ENCODE measurements at places on chromosomes 12 and 14. TPM values are rescaled to one million over a fixed set of nuclear protein-coding genes. Genes with fewer than 3 reads are reported as not detected.

- no peaks in the 10 kb centered on the region for H3K36me3 ChIP-seq
- H3K4me3 ChIP-seq: peak overlapping the region; percentile 33
- peaks cover 15% of the 10 kb centered on the region for H3K4me1 ChIP-seq
- DNase-seq: no peak
Observed at GRCh38 chr12:48866052-48866711, 512 bp upstream of the RND1 start.

DNA sequence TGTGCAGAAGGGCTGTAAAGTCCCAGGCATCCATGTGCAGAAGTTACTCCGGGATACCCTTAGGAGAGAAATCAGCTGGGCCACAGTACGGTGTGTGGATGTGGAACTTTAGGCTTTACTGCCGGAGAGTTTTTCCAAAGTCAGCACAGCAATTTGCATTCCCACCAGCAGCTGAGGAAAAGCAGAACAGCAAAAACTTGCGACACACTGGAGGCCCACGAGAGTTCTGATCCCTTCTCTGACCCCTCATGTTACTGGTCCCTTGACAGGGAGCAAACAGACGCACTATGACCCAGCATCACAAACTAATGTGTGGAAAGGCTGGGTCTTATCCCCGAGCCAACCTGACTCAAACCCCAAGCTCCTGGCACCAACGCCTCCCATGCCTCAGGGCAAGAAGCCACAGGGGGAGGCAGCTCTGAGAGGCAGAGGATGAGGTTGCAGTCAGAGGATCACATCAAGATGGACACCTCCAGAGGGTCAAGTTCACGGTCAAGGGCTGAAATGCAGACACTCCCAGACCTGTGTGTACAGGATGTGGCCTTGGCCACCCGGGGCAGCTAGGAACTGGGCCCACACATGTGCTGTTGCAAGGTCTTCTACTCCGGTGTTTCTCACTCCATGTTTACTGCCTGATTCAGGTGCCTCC is 38.6 kb downstream of the CCDC88C start:
- no peaks in the 10 kb centered on the region for H3K36me3 ChIP-seq
- no peaks in the 10 kb centered on the region for H3K27me3 ChIP-seq
- peak overlapping the region; percentile 64 for H3K27ac ChIP-seq
- H3K4me1 ChIP-seq: peaks cover 46% of the 10 kb centered on the region

- peaks cover 5% of the 10 kb centered on the region for H3K4me1 ChIP-seq
- H3K27ac ChIP-seq: no peak overlapping the region
- no peaks in the 10 kb centered on the region for H3K36me3 ChIP-seq
- H3K4me3 ChIP-seq: no peak overlapping the region
- no peak for DNase-seq
- no peaks in the 10 kb centered on the region for H3K27me3 ChIP-seq
Observed at GRCh38 chr14:80946187-80946586, 4.6 kb upstream of the CEP128 start.

DNA sequence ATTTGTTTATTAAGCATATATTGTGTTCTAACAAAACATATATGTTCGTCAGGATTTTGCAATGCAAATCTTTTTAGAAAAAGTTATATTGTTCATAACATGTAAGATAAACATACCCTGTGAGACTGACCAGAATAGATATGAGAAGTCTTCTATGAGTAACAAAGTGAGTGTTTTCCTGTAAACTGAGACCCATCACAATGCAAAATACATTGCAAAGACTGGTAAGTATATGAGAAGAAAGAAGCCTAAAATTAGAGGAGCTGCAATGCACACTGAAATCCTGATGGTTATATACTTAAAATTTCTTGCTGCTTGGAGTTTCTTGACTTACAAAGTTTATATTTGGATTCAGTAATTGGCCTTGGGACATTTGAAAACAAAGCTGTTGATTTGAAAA is 6.0 kb downstream of the HMGA2 start:
- H3K4me3 ChIP-seq: peak overlapping the region; percentile 13
- H3K27ac ChIP-seq: peak overlapping the region; percentile 17
- peaks cover 45% of the 10 kb centered on the region for H3K4me1 ChIP-seq
- no peak for DNase-seq
- H3K27me3 ChIP-seq: no peaks in the 10 kb centered on the region

- H3K27ac ChIP-seq: no peak overlapping the region
- no peaks in the 10 kb centered on the region for H3K4me1 ChIP-seq
- no peaks in the 10 kb centered on the region for H3K36me3 ChIP-seq
- H3K27me3 ChIP-seq: no peaks in the 10 kb centered on the region
- DNase-seq: no peak
- H3K4me3 ChIP-seq: no peak overlapping the region
Observed at GRCh38 chr14:90177539-90178189, 78.7 kb upstream of the PSMC1 start.

DNA sequence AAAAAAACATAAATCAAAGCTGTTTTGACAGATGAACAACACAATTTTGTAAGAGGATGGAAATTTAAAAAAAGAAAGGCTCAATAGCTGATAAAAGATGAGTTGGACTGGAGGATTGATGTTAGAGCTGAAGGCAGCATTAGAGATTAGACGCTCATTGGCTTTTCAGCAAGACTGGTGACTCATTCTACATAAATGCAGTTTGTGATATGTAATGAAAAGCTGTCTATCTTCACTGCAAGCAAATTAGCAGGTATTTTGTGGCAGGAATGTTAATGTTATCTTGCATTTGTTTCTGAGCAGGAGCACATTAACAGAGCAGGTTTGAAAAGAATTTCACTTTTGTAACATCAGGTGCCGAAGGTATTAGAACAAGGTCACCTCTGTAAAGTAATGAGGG is 442.7 kb upstream of the NOVA1 start:
- no peaks in the 10 kb centered on the region for H3K36me3 ChIP-seq
- no peak for DNase-seq
- H3K4me3 ChIP-seq: no peak overlapping the region

DNA sequence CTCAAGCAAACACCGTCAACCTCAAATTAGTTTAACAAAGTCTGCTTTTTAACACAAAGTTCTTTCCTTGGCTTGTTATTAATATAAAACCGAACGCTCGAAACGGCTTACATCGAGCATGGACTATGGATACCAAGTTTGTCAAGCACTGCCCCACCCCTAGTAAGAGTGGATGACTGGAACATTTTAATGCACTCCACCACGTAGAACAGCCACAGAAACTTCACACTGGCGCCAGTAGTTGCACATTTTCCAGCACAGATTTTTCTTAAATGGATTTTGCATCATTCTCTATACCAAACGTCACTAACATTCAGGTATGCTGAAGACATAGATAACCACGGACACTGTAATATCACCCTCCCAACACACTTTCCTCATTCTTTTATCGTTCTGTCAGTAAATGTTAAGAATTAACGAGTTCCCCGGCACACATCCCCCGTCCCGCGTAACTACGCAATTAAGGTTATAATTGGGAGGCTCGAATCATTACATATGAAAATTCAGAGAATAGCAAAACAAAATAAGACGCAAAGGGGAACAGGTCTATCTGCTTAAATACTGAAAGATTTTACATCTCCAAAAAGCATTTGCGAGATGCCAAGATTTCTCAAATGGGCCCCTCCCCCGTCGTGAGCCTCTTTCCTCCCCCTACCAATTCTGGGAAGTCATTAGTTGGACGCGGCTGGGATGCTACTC is 990 bp downstream of the FERMT2 start:
- DNase-seq: no peak
- H3K4me1 ChIP-seq: peaks cover 23% of the 10 kb centered on the region
- H3K27ac ChIP-seq: no peak overlapping the region
- no peaks in the 10 kb centered on the region for H3K27me3 ChIP-seq

Gene FKBP11
- 23.5 TPM for total RNA-seq

DNA sequence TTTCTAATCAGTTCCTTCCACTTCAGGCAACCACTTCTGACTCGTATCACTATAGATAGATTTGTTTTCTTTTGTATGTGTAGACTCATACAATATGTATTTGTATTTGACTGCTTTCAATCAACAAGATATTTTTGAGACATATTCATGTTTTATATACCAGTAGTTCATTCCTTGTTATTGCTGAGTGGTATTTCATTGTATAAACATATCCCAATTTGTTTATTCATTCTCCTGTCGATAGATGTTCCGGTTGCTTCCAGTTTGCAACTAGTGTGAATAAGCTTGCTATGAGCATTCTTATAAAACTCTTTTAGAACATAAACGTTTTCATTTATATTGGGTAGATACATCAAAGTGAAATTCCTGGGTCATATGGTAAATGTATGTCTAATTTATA is 119.2 kb downstream of the FIGNL2 start:
- H3K27ac ChIP-seq: no peak overlapping the region
- H3K36me3 ChIP-seq: no peaks in the 10 kb centered on the region
- peaks cover 38% of the 10 kb centered on the region for H3K27me3 ChIP-seq
- H3K4me1 ChIP-seq: no peaks in the 10 kb centered on the region
- H3K4me3 ChIP-seq: no peak overlapping the region

Gene KCNK10
- total RNA-seq: not detected

DNA sequence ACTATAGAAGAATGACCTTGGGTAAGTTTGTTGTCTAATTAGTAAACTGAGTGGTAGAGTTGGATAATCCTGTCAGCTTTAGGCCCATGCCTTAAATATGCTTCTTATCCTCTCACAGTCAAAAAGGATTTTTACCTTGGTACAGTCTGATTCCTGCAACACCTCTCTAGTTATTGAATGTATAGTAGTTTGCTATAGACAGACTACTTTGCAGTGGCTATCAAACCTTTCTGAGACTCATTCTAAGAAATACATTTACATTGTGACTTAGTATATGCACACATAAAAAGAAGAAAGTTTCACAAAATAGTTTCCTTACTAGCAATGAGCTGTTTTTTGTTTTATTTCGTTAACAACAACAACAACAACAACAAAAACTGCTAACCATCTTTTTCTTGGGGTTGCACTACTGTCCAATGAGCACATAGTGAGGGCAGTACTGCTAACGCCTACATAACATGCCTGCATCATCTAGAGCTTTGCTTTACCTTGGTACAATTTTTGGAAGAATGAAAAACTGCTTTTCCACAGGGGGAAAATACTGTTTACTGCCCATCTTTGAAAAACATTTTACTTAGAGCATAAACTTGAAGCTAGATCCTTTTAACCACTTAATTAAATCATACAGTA is 28.5 kb downstream of the WNK1 start:
- no peak overlapping the region for H3K4me3 ChIP-seq
- no peaks in the 10 kb centered on the region for H3K27me3 ChIP-seq
- H3K36me3 ChIP-seq: no peaks in the 10 kb centered on the region
- no peak overlapping the region for H3K27ac ChIP-seq

DNA sequence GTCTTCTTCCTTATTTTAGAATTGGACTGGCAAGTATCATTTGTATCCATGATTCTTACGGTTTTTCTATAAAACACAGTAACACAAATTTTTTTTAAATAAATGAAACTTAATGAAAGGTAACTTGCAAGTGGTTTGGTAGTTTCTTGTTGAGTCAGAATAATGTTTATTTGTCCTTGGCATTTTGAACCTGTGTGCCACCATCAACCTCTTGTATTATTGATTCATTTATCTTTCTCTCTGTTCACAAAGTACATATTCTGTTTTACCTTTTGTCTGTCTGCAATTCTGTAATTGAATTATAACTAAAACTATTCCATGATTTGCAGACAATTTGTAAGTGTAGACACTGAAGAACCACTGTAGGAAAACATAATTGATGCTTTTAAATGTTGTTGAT is 54.7 kb downstream of the MIPOL1 start:
- no peaks in the 10 kb centered on the region for H3K36me3 ChIP-seq
- H3K4me3 ChIP-seq: no peak overlapping the region
- H3K4me1 ChIP-seq: no peaks in the 10 kb centered on the region
- DNase-seq: no peak
- H3K27me3 ChIP-seq: no peaks in the 10 kb centered on the region

Gene PPP2R5C
- 401 TPM for total RNA-seq

- no peaks in the 10 kb centered on the region for H3K36me3 ChIP-seq
- H3K4me1 ChIP-seq: peaks cover 9% of the 10 kb centered on the region
- no peak overlapping the region for H3K4me3 ChIP-seq
- no peak overlapping the region for H3K27ac ChIP-seq
- DNase-seq: no peak
Observed at GRCh38 chr14:101072531-101072930, 169.0 kb upstream of the RTL1 start.

GRCh38 chr14:81301813-81302212 is 81.1 kb upstream of the GTF2A1 start:
- H3K27me3 ChIP-seq: no peaks in the 10 kb centered on the region
- no peaks in the 10 kb centered on the region for H3K36me3 ChIP-seq
- no peak overlapping the region for H3K4me3 ChIP-seq
- no peak for DNase-seq
- no peak overlapping the region for H3K27ac ChIP-seq

DNA sequence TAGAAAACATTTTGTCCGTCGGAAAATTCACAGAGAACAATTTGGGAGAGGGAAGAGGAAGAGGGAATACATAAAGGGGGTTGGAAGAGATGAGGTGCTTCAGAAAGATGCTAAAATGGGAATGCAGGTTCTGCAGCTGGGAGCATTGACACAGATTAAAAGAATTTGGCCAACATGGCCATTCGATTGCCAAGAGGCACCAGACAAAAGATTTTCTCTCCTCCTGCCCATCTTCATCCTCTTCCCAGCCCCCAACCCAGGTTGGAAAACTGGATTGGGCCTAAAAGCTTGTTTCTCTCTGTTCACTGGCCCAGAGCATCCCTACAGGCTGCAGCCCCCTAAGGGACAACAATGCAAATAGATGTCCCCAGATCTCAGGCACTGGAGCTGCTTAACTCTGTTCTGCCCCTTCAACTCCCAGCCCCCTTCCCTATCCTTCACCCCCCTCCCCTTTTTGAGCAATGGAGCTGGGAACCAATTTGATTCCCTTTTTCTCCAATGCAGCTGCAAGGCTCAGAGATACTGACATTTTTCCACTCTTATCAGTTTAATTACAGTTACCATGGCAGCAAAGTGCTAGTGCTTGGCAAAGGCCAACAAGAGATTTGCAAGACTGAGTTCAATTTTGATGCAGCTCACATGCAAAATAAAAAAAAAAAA is 1.9 kb downstream of the LMO3 start:
- H3K4me1 ChIP-seq: no peaks in the 10 kb centered on the region
- H3K27ac ChIP-seq: no peak overlapping the region
- no peak for DNase-seq
- no peaks in the 10 kb centered on the region for H3K36me3 ChIP-seq
- no peak overlapping the region for H3K4me3 ChIP-seq
- H3K27me3 ChIP-seq: no peaks in the 10 kb centered on the region

Gene TRPV4
- total RNA-seq: 3.1 TPM

Gene ESPL1
- total RNA-seq: 42.0 TPM

DNA sequence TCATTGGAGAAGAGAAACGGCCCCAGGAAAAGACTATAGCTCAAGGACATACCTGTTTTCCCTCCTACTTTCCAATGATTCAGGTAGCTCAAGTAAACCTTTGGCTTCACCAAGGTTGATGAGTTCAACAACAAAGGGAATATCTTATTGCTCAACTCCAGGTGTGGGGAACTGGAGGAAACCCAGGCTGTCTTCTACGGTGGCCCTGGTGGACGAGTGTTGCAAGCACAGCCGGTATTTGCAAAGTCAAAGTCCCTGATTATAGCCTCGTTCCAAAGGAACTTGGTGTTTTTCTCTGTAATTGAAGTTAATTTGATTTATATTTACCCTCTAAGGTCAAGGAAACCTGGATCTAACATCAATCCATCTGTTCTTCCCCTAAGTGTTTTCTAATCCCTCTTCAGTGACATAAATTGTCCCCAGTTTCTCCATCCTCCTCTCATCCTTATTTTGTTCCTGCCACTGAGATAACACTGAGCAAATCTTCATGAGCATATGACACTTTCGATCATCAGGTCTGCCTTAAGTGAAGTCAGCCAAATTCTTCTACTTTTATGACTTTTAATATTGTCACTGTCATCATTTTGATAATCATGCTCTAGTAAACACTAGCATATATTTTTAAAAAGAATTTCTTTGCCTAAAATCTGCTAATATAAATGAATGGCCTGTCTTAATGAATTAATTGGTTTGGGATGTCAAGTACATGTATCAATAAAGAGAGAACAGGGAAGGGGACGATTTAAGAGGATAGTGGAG is 174.6 kb upstream of the TBX3 start:
- H3K27ac ChIP-seq: no peak overlapping the region
- H3K4me3 ChIP-seq: no peak overlapping the region
- no peaks in the 10 kb centered on the region for H3K36me3 ChIP-seq
